ENCODE measurements at places on chromosomes 11 and 22.

DNA sequence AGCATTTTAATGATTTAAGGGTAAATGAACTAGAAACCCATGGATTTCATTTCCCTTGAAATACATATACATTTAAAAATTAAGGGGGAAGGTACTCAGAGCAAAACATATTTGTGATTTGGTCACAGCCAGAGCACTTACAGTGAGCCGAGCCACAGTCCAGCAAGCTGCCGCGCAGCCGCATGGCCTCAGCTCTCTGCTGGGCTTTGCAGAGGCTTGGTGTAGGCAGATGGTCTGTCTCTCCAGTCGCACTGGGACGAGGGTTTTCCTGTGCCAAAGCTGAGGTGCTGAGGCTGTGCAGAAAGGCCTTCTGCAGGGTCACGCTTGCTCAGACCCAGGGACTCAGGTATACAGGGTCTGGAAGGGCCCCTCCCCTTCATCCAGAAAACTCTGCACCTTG lies 367.3 kb downstream of the OPCML start:
- no peak for DNase-seq

GRCh38 chr11:57648801-57649735 lies 644 bp downstream of the YPEL4 start:
- no peak for DNase-seq

DNA sequence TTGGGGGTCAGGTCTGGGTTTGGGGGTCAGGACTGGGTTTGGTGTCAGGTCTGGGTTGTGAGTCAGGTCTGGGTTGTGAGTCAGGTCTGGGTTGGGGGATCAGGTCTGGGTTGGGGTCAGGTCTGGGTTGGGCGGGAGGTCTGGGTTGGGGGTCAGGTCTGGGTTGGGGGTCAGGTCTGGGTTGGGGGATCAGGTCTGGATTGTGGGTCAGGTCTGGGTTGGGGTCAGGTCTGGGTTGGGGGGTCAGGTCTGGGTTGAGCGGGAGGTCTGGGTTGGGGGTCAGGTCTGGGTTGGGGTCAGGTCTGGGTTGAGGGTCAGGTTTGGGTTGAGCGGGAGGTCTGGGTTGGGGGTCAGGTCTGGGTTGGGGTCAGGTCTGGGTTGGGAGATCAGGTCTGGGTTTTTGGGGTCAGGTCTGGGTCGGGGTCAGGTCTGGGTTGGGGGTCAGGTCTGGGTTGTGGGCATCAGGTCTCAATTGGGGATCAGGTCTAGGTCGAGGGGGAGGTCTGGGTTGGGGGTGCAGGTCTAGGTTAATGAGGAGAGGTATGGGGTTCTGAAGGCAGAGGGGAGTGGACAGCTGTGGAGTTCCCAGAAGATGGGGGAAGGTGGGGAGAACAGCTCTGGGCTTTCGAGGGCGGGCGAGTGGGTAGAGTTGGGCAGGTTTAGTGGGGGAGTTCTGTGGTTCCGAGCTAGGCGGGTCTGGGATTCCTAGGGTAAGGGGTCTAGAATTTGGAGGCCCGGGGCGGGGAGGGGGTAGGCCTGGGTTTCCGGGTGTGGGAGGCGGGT lies 629 bp downstream of the TTLL8 start:
- DNase-seq = no peak

GRCh38 chr11:21109341-21109740 lies 440.0 kb downstream of the NELL1 start:
- no peak for DNase-seq

DNA sequence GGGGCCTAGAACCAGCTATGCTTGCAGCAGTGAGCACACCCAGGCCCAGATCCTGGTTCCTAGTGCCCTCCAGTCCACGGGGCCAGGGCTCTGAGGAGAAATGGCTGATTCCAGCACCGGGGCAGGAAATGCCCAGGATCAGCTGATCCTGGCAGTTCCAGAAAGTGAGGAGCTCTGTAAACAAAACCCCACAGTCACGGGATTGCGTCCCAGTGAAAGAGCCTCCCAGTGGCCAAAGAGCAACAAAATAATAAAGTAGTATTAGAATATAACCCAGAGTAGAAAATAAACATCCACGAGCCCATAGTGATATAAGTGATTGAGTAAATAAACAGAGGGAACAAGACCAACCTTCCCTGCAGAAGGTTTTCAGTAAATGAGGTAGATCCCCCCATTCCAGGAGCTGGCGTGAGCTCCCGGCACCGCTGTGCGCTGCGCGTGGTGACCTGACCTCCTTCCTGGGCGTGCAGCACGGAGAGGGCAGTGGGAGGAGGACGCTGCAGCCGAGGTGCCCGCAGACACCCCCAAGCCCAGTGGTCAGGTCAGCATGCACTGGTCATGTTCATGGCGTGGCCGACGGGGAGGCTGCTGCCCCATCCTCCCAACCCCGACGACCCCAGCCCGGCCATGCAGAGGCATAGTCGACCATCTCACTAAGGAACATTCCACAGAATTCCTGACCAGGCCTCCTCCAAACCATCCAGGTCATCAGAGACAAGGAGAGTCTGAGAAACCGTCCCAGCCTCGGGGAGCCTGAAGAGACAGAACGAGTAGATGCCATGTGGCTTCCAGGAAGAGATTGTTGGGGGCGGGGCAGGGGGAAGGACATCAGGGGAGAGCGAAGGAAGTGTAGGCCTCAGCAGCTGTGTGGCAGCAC lies 19.8 kb downstream of the PTDSS2 start:
- DNase-seq = no peak

- DNase-seq = no peak
These were observed 116.1 kb downstream of the PHF21B start for GRCh38 chr22:44893731-44894080.

- DNase-seq = no peak
These were observed 156.8 kb downstream of the WNT11 start for GRCh38 chr11:76049511-76049910.
